ENCODE measurements at places on chromosomes 2 and 18. TPM values are rescaled to one million over a fixed set of nuclear protein-coding genes. Genes with fewer than 3 reads are reported as not detected.

Gene SP5
- total RNA-seq = 0.20 TPM

Gene PARD6G
- 1.4 TPM for total RNA-seq

DNA sequence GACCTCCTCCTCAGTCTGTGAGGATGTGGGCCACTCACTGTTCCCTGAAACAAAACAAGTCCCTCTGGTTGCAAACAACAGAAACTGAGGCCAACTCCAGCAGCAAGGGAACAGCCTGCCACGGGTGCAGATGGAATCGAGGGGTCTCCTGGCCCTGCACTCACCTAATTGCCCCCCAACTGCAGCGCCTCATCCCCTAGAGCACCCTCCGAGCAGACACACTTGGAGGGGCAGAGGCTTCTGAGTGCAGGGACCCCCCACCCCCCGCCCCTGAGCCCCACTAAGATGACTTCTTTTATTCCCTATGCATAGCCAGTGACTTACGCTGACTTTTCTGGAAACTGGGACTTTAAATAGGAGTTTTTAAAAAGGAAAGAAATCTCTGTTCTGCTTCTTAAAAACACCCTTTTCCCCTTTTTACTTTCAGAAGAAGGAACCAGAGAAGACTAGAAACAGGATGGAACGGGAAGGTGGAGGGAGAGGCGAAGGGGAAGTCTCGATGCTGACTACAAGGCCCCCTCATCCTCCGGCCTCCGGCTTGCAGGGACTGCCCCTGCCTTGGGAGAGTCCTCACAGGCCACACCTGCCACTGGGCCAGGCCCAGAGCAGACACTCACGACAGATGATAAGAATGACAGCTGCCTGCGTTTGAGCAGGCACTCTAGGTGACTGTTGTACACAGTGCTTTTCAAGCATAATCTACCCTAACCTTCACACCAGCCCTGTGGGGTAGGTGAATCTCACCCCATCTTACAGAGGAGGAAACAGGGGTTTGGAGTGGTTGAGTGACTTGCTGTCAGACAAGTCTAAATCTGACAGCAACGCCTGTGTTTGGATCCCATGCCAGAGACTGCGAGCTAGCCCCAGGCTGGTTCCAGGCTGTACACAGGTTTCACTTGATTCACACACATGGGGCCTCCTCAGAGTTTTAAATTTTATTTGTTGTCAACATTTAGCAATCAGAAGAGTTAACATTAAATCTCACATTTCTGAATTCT, 28.2 kb upstream of the BIN1 start:
- no peak overlapping the region for H3K27ac ChIP-seq
- no peaks in the 10 kb centered on the region for H3K36me3 ChIP-seq
- no peaks in the 10 kb centered on the region for H3K27me3 ChIP-seq
- H3K4me3 ChIP-seq = no peak overlapping the region
- H3K4me1 ChIP-seq = no peaks in the 10 kb centered on the region
- DNase-seq = no peak

DNA sequence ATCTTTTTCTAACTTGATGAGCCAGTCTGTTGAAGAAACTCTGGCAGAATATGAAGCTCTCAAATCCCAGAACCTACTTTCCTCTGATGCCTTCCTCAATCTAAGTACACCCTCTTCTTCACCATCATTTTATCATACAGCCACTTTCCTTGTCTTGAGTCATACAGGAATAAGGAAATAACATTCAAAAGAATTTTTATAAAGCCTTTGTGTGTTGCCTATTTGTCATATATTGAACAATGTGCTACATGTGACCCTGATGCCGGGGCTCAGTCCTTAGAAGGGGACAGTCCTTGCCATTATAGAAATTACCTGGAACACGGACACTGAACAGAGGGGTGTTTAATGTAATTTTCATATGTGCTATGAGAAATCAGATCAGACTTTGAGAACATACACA, 27.4 kb downstream of the RAPGEF4 start:
- H3K36me3 ChIP-seq = no peaks in the 10 kb centered on the region
- no peaks in the 10 kb centered on the region for H3K27me3 ChIP-seq
- H3K27ac ChIP-seq = no peak overlapping the region
- DNase-seq = no peak

DNA sequence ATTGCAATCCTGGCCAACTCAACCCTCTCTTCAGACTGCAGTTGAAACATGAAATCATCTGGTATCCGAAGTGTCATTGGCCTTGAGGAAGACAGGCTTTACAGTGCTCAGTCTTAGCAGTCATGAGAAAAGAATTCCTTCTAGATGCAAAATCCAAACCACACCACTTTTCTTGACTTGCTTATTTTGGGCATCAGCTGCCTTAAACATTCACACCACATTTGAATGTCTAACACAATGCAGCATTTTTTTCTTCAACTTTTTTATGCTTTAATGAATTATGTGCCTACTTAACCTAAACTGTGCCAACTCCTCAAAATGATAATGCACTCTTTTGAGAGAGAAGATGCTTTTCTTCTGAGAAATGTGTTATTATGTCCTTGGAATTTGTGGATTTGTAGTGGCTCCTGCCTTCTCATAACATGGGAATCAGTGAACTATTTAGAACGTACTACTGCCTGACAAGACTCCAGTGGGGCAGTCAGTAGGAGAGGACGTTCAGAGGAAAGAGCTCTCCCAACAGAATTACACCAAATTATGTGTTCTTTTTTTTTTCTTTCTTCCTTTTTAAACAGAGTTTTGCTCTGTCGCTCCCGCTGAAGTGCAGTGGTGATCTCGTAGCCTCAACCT, 3.2 kb upstream of the FAM98A start:
- H3K27me3 ChIP-seq = no peaks in the 10 kb centered on the region
- no peak overlapping the region for H3K27ac ChIP-seq
- peaks cover 11% of the 10 kb centered on the region for H3K4me1 ChIP-seq
- no peak overlapping the region for H3K4me3 ChIP-seq
- H3K36me3 ChIP-seq = no peaks in the 10 kb centered on the region

All from heart left ventricle (tissue), 16 donors.